Mesothelial cell of epicardium (in vitro differentiated cells): ENCODE measurements at places on chromosomes 11 and 22. TPM values are rescaled to one million over a fixed set of nuclear protein-coding genes. Genes with fewer than 3 reads are reported as not detected.
A peak's percentile ranks its signal among the peaks of the same experiment; 100 is the strongest.

- peaks cover 7% of the 10 kb centered on the region for H3K4me1 ChIP-seq
- H3K36me3 ChIP-seq: no peaks in the 10 kb centered on the region
- no peak for DNase-seq
- no peak overlapping the region for H3K4me3 ChIP-seq
- no peak overlapping the region for H3K27ac ChIP-seq
Observed at GRCh38 chr11:131819865-131820264, 449.4 kb downstream of the NTM start.

GRCh38 chr22:33219648-33220384, 161.6 kb upstream of the SYN3 start:
- no peak overlapping the region for H3K27ac ChIP-seq
- H3K27me3 ChIP-seq: peaks cover 47% of the 10 kb centered on the region
- H3K4me3 ChIP-seq: no peak overlapping the region
- H3K36me3 ChIP-seq: no peaks in the 10 kb centered on the region
- no peak for DNase-seq

- H3K27ac ChIP-seq: no peak overlapping the region
- H3K36me3 ChIP-seq: no peaks in the 10 kb centered on the region
- DNase-seq: no peak
- no peaks in the 10 kb centered on the region for H3K27me3 ChIP-seq
- H3K4me1 ChIP-seq: peaks cover 6% of the 10 kb centered on the region
- H3K4me3 ChIP-seq: no peak overlapping the region
Observed at GRCh38 chr11:23865341-23865975, 631.4 kb upstream of the LUZP2 start.

- DNase-seq: no peak
- peaks cover 2% of the 10 kb centered on the region for H3K4me1 ChIP-seq
- H3K4me3 ChIP-seq: no peak overlapping the region
Observed at GRCh38 chr22:45129703-45130524, 33.8 kb upstream of the NUP50 start.

PHOX2A gene
- total RNA-seq: not detected in 3 replicates

SCGB2A2 gene
- not detected in 3 replicates for total RNA-seq

- peaks cover 17% of the 10 kb centered on the region for H3K27me3 ChIP-seq
- H3K27ac ChIP-seq: no peak overlapping the region
- peak overlapping the region; percentile 99 for H3K4me3 ChIP-seq
- peaks cover 25% of the 10 kb centered on the region for H3K4me1 ChIP-seq
- H3K36me3 ChIP-seq: peaks cover 8% of the 10 kb centered on the region
Observed at GRCh38 chr22:31161386-31161785, 1.4 kb downstream of the RNF185 start.

SLC25A1 gene
- 73.6 to 76.3 TPM (median 74.0 TPM) in 3 replicates for total RNA-seq

DNA sequence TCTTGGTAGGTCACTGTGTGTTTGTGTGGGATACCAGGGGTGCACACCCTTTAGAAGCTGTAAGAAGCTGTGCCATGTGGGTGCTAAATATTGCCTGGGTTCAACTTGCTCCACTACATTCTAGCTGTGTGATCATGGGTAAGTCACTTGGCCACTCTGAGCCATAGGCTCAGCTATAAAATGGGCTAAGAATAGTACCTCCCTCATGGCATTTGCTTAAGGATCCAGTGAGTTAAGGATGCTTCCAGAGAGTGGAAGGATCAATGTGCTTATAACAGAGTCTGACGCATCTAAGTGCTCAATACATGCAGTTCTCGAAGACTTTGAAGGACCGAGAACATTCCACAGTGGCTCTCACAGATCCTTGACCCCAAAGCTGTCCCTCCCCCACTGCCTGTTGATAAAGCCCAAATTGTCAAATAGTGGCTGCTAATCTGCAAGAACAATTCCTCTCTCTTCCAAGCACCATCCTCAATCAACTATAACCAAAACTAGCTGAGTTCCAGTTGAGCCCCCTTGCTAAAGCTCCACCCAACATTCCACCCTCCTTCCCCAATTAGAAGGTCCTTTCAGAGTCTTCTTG, 13.2 kb upstream of the TMPRSS6 start:
- no peaks in the 10 kb centered on the region for H3K36me3 ChIP-seq
- no peak overlapping the region for H3K4me3 ChIP-seq
- no peaks in the 10 kb centered on the region for H3K27me3 ChIP-seq
- peaks cover 6% of the 10 kb centered on the region for H3K4me1 ChIP-seq

E2F8 gene
- 5.2 to 6.1 TPM (median 5.6 TPM) in 3 replicates for total RNA-seq

DNA sequence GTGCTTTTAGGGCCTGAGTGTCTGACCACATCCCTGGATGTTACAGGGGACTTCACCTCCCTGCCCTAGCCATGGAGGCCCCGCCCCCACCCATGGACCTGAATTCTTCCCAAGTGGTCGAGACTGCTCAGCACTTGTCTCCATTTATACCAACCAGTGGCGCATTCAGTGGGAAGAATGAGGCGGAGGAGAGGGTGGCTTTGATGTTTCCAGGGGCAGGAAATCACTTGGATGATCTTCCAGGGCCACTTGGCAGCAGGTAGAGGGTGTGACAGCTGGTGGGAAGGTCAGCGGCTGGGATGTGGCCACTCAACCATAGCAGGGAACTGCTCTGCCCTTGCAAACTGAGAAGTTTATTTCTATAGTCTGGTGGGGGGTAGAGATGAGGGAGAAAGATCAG, 155.1 kb upstream of the BLID start:
- no peaks in the 10 kb centered on the region for H3K27me3 ChIP-seq
- H3K4me3 ChIP-seq: no peak overlapping the region
- DNase-seq: no peak
- no peaks in the 10 kb centered on the region for H3K36me3 ChIP-seq
- H3K27ac ChIP-seq: no peak overlapping the region
- H3K4me1 ChIP-seq: peaks cover 38% of the 10 kb centered on the region

GLYAT gene
- total RNA-seq: not detected in 3 replicates

DNA sequence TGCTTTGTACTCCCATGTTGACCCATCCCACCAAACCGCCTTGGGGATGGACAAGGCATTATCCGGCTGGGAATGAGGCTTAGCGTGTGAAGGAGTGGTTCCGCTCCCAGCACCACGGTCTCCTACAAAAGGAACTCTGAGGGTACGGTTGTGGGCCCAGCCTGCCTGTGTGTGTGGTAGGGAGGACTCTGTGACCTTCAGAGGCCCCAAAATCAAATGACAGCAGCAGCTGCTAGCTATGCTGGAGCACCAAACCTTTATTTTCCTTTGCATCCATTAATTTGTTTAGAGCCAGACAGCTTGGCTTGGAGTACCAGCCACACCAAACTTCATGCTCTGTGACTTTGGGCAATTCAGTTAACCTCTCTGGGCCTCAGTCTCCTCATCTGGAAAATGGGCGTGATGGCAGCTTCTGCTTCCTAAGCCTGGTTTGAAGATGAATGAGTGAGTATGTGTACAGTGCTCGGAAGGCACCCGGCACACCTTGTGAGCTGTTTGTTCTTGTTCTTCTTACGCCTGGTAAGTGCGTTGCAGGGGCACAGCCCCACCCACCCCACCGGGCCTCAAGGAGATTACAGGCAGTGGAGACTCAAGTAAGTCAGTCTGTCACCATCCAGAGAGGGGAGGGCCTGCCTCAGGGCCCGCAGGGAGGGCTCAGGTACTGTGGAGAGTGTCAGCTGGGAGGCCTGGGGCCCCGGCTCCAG, 25.3 kb downstream of the MB start:
- no peaks in the 10 kb centered on the region for H3K36me3 ChIP-seq
- peaks cover 9% of the 10 kb centered on the region for H3K4me1 ChIP-seq
- H3K4me3 ChIP-seq: no peak overlapping the region

DNA sequence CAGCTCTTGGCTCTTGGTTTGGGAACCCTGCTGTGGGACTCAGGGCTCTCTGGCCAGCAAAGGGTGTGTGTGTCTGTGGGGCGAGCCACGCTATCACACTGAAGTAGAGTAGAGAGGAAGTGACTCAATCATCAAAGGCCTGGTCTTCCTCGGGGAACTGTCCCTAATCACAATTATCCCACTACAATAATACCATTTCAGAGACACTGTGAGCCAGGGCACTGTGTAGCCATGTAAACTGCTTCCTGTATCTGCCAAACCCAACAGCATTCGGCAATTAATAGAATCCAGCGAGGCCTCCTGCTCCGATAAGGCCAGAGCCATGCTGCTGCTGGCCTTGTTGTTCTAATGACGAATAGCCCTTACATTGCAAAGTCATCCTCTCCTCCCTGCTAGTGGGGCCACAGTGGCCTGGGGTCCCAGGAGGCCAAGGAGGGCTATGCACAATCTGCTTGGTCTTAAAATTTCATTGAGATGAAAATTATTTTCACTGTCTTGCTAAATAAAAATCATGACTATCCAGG, 49.8 kb upstream of the LMO2 start:
- no peaks in the 10 kb centered on the region for H3K36me3 ChIP-seq
- no peak overlapping the region for H3K4me3 ChIP-seq
- no peaks in the 10 kb centered on the region for H3K27me3 ChIP-seq
- DNase-seq: no peak

DNA sequence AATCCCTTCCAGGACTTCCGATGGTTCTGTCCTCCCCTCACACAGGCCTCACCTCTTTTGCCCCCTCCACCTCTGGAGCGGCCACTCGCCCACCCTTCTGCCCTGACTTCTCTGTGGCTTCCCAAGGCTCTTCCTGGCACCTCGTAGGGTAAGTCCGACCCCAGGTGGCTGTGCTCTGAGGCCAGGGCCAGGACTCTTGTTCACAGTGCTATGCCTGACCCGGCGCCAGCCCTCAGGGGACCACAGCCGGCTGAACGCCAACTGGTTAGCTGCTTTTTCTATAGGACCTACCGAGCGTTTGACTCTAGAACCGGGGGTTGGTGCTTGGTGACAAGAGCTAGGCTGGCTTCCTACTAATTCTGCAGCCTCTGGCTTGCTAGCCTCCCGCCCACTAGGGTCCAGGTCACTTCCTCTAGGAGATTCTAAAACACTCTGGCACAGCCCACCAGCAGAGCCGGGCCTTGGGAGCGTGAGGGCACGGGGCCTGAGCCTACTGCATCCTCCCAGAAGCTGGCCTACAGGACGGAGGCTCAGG, 28.4 kb upstream of the KCNQ1OT1 start:
- H3K4me1 ChIP-seq: peaks cover 67% of the 10 kb centered on the region
- H3K36me3 ChIP-seq: no peaks in the 10 kb centered on the region
- no peak overlapping the region for H3K4me3 ChIP-seq
- no peaks in the 10 kb centered on the region for H3K27me3 ChIP-seq
- H3K27ac ChIP-seq: peak overlapping the region; percentile 57

GRCh38 chr11:45233121-45233803, 52.9 kb downstream of the SYT13 start:
- H3K27ac ChIP-seq: no peak overlapping the region
- peak; percentile 78 for DNase-seq
- peaks cover 7% of the 10 kb centered on the region for H3K36me3 ChIP-seq
- H3K4me3 ChIP-seq: no peak overlapping the region
- peaks cover 21% of the 10 kb centered on the region for H3K27me3 ChIP-seq

OR5L2 gene
- total RNA-seq: not detected in 3 replicates

DNA sequence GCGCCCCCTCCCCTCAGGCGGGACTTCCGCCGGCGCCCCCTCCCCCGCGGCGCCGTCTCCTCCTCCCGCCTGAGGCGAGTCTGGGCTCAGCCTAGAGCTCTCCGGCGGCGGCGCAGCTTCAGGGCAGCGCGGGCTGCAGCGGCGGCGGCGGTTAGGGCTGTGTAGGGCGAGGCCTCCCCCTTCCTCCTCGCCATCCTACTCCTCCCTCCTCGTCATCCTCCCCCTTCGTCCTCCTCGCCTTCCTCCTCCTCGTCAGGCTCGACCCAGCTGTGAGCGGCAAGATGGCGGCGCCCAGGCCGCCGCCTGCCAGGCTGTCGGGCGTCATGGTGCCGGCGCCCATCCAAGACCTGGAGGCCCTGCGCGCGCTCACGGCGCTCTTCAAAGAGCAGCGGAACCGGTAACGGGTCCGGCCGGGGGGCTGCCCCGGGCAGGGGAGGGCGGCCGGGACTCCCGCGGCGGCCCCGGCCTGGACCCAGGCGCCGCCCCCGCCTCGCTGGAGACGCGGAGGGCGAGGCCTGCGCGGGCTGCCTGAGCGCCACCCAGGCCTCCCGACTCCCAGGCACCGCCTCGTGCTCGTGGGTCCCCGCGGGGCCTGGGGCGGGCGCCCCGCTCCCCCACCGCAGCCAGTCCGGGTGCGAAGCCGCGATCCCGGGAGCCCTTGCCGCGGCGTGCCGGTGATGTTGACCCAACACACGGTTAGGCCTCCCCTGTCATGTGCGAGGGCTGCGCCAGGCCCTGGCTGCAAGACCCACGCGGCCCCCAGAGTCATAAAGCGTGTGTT, at the start of gene ATXN10:
TSS of gene ATXN10 (plus strand) at position 52 of the 781 bp plus-strand sequence. CDS start at position 282, 230 bp downstream.
- peak within 1 kb of the TSS; percentile 95 for H3K27ac ChIP-seq
- peaks cover 32% of the 10 kb centered on the region for H3K4me1 ChIP-seq
- H3K4me3 ChIP-seq: peak within 1 kb of the TSS; percentile 85
- no peaks in the 10 kb centered on the region for H3K27me3 ChIP-seq
- peak; percentile 85 for DNase-seq

GRCh38 chr22:20572132-20572802, 64.9 kb downstream of the MED15 start:
- no peaks in the 10 kb centered on the region for H3K27me3 ChIP-seq
- no peak overlapping the region for H3K4me3 ChIP-seq
- no peak overlapping the region for H3K27ac ChIP-seq
- peaks cover 24% of the 10 kb centered on the region for H3K36me3 ChIP-seq

- no peaks in the 10 kb centered on the region for H3K4me1 ChIP-seq
- H3K27ac ChIP-seq: no peak overlapping the region
- no peak overlapping the region for H3K4me3 ChIP-seq
- peaks cover 56% of the 10 kb centered on the region for H3K27me3 ChIP-seq
- H3K36me3 ChIP-seq: no peaks in the 10 kb centered on the region
Observed at GRCh38 chr11:132125988-132126871, 755.8 kb downstream of the NTM start.

- H3K27me3 ChIP-seq: peaks cover 46% of the 10 kb centered on the region
- no peak overlapping the region for H3K4me3 ChIP-seq
- H3K27ac ChIP-seq: no peak overlapping the region
- no peak for DNase-seq
- no peaks in the 10 kb centered on the region for H3K36me3 ChIP-seq
Observed at GRCh38 chr11:131809203-131809918, 438.9 kb downstream of the NTM start.

DNA sequence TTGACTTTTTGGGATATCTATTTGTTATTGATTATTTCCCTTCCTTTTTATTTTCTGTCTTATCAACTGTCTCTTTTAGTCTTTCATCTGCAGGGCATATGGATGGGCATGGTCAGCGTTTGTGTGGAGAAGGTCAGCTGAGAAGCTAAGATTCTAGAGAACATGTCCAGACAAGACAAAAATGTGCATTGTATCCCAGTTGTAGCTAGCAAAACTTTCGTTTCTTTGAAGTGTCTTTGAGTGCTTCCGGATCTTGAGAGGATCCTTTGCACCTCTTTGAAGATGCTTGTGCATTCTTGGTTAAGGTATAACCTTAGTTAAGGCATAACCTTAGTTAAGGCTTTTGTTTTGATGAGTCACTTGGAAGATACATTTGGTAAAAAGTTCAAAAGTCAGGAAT, 329.9 kb upstream of the LRRC4C start:
- H3K4me3 ChIP-seq: no peak overlapping the region
- H3K36me3 ChIP-seq: no peaks in the 10 kb centered on the region
- no peaks in the 10 kb centered on the region for H3K27me3 ChIP-seq
- H3K27ac ChIP-seq: no peak overlapping the region
- DNase-seq: no peak

GRCh38 chr11:69174841-69175240, 19.1 kb downstream of the SMIM38 start:
- no peak for DNase-seq
- H3K4me3 ChIP-seq: no peak overlapping the region
- H3K36me3 ChIP-seq: no peaks in the 10 kb centered on the region
- peaks cover 3% of the 10 kb centered on the region for H3K27me3 ChIP-seq
- H3K4me1 ChIP-seq: no peaks in the 10 kb centered on the region

ALG9 gene
- total RNA-seq: 48.5 to 51.9 TPM (median 50.6 TPM) in 3 replicates

GRCh38 chr11:92685049-92685448, 284.4 kb upstream of the MTNR1B start:
- H3K4me1 ChIP-seq: peaks cover 11% of the 10 kb centered on the region
- no peak overlapping the region for H3K4me3 ChIP-seq
- no peak for DNase-seq
- H3K36me3 ChIP-seq: peaks cover 3% of the 10 kb centered on the region
- peaks cover 13% of the 10 kb centered on the region for H3K27me3 ChIP-seq
